ENCODE measurements at places on chromosomes 13 and 19.

- no peak for DNase-seq
These were observed 7.8 kb upstream of the KLF16 start for GRCh38 chr19:1871140-1871597.

- DNase-seq = no peak
These were observed 1.6 kb downstream of the FUT6 start for GRCh38 chr19:5837761-5838352.

GRCh38 chr13:51519771-51520216 is 64.5 kb upstream of the WDFY2 start:
- no peak for DNase-seq

- DNase-seq = no peak
These were observed 297.0 kb downstream of the FGF9 start for GRCh38 chr13:21967871-21968270.

- no peak for DNase-seq
These were observed 114.3 kb upstream of the SERP2 start for GRCh38 chr13:44259045-44260027.

DNA sequence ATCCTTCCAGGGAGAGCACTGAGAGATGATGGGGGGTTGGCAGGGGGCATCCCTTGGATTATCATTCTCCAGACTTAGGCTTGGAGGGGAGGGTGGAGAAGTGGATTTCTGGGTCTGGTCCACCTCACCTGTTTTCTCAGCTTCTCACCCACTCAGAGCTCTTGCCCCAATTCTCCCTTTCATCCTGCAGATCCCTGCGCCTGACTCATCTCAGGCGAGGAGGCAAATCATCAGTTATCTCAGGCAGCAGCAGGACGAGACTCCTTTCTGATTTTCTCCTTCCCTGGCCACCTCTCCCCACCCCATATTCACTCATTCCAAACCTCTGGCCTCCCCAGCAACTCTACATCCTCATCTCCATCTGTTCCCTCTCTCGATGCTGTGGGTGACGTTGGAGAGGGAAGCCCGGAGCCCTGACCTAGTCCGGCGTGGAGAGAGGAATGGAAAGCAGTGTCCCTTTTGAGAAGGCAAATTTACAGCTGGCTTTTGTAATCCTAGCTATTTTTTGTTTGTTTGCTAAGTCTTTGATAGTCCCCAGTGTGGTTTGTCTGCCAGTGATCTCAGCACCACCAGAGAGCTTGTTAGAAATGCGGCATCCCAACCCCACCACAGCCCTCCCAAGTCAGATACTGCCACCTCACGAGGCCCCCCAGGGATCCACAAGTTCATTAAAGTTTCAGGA is 24.0 kb upstream of the TPT1 start:
- no peak for DNase-seq

- DNase-seq = peak; percentile 85
These were observed 22.6 kb downstream of the KLHL26 start for GRCh38 chr19:18659281-18660050.

GRCh38 chr13:78602561-78603239 is 652 bp downstream of the POU4F1 start:
- no peak for DNase-seq

DNA sequence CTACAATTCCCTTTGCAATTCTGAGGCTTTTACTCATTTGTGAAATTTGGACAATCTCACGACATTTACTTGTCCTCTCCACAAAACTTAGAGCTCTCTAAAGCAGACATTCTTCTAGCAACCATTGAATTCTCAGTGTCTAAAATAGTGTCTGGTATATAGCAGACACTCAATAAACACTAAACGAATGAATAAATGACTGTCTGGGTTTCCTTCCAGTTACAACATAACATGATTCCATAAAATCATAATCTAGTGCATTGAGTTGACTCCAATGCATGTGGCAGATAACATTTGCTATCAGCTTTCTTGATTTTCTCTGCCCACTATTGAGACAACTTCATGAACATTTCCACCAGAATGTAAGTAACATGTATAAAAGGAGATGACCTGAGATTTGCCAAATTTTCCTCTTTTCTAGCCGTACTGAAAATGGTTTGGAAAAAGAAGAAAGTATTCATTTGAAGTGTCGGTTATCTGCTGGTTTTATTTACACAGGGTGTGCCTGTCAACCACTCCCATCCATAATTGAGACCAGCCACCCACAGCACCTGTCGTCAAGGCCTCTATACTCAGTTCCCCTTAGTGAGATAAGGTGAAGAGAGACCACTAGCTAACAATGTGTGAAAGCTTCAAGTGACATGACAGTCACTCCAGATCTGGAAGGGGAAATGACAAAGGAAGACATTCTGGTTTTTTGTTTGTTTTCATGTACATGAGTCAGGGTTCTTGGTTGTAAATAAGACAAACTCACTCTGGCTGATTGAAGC is 4.8 kb upstream of the SERP2 start:
- no peak for DNase-seq

Measured in right atrium auricular region (tissue), 2 donors.